Activated naive CD4-positive, alpha-beta T cell (primary cell): ENCODE measurements at places on chromosomes 16 and 17.

GRCh38 chr17:39566094-39566850, 41.4 kb downstream of the NEUROD2 start:
- DNase-seq = no peak

- DNase-seq = no peak
Observed at GRCh38 chr16:79651363-79651762, 50.8 kb upstream of the MAF start.

DNA sequence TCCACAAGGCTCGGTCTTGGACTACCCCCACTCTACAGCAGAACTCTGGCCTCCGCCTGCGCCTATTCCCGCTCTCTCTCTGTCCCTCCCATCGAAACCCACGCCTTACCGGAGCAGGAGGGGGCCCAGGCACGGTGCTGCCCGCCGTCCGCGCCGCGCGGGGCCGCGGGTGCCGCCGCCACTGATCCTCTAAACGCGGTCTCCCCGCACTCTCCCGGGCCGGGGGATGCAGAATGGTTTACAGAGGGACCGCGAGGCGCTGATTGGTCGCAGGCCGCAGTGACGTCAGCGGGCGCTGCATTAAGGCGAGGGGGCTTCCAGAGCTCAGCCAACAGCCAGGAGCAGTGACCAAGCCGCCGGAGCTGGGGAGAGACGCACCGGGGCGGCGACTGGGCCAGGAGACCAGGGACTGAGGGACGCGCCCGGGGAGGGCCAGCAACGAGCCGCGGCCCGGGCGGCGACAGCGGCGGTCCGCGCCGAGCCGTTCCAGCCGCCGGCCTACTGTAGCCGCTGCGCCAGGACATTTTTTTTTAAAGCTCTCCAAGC, 747 bp upstream of the LHX1 start:
- DNase-seq = no peak

GRCh38 chr16:58499615-58500351, at the start of gene NDRG4:
TSS of gene NDRG4 (plus strand) at chr16:58500143. CDS start at chr16:58500249, 106 bp downstream.
- DNase-seq = no peak

GRCh38 chr17:40355123-40355803, 9.3 kb downstream of the GJD3 start:
- DNase-seq = peak; percentile 82

GRCh38 chr17:68004201-68004600, 7.9 kb upstream of the C17orf58 start:
- no peak for DNase-seq

GRCh38 chr17:81465910-81466309, 46.7 kb downstream of the ACTG1 start:
- DNase-seq = no peak

- DNase-seq = no peak
Observed at GRCh38 chr16:2176047-2176446, 20.4 kb downstream of the CASKIN1 start.

DNA sequence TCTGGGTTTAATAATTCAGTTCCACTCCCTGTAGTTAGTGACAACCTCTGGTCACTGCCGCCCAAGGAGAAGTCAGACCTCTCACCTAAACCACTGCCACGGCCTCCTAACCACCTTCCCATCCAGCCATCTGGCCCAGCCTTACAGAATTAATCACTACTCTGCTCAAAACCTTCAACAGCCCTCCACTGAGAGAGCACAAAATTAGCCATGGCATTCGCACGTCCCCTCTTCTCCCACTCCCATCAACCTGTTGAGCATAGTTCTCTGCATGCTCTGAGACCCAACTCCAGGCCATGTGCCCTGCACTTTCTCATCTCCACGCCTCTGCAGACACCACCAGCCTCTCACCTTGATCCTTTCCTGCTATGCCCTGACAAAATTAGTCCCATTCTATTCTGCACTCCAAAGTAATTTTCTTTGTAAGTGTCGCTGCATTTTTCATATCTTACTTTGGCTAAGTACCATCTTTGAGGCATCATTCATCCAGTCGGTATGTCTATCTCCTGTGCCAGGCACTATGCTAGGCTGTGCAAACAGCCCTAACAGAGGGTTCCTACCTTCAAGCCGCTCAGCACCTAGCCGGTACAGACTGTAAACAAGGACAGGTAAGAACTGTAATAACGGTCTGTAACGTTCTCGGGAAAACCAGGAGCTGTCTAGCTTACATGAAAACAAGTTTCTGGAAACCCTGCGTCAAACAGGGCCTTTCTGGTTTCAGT, 963 bp downstream of the COPRS start:
- DNase-seq = no peak

DNA sequence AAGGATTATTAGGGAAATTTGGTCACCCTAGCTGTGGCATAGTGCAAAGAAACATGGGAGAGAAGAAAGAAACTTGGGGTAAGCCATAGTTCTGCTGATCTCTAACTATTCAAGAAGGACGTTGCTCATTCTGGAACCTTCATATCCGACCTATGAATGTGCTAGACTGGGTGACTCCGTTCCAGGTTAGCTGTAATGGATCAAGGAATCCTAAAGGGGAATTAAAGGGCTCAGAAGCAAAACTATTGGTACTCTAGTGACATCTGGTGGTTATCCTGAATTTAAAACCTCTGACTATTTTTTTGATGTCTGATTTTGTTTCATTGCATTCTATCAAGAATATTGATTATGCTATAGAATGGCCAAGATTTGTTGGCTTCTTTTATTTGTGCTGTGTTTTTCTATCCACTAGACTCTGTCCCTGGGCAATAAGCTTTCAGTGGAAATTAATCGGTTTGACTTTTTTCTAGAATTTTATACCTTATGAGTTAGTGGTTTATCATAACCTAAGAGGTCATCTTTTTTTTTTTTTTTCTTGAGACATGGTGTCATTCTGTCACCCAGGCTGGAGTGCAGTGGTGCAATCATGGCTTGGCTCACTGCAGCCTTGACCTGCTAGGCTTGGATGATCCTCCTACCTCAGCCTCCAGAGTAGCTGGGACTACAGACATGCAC, 19.5 kb downstream of the PCTP start:
- no peak for DNase-seq

- no peak for DNase-seq
Observed at GRCh38 chr16:65531475-65531874, 409.6 kb upstream of the CDH11 start.

- DNase-seq = no peak
Observed at GRCh38 chr16:85157813-85158742, 45.8 kb upstream of the CIBAR2 start.
